ENCODE measurements at places on chromosomes 12 and 14. TPM values are rescaled to one million over a fixed set of nuclear protein-coding genes. Genes with fewer than 3 reads are reported as not detected.
A peak's percentile ranks its signal among the peaks of the same experiment; 100 is the strongest.

DNA sequence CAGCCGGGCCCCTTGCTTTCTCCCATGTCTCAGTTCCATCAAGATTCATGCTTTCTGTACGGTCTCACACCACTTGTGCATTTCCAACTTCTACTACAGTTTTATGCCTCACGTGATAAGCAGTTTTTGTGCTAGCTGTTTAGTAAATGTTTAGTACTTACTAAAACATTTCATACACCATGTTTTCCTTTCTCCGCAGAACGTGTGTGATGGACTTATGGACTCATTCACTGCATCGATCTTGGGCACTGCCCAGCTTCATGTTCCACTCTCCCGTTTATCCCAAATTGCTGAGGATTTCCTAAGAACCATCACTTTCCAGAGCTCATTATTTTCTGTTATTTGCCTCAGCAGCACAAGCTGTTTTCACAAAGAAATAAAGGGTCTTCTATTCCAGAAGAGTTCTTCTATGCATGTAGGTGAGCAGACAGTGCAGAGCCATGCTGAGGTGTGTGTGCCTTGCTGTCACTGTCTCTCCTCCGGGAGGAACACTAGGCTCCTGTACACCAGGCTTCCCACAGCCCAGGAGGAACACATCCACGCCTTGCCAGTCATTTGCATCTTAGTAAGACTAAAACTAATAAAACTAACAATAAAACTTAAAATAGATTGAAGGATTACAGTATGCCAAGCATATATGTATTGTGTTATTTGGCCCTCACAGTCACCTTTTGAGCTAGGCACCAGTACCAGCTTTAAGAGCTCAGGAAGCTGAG lies 90.3 kb upstream of the EEA1 start:
- no peak for ATAC-seq

DNA sequence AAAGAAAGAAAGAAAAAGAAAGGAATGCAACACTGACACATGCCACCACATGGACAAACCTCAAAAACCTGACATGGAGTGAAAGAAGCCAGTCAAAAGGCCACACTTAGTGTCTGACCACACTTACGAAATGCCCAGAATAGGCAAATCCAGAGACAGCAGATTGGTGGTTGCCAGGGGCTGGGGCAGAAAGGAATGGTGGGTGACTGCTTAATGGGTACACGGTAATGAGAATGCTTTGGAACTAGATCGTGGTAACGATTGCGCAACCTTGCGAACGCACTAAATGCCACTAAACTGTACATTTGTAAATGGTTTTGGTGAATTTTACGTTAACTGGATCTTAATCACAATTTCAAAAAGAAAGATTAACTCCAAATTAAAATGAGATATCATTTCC lies 39.5 kb downstream of the SCARB1 start:
- no peak for ATAC-seq

DNA sequence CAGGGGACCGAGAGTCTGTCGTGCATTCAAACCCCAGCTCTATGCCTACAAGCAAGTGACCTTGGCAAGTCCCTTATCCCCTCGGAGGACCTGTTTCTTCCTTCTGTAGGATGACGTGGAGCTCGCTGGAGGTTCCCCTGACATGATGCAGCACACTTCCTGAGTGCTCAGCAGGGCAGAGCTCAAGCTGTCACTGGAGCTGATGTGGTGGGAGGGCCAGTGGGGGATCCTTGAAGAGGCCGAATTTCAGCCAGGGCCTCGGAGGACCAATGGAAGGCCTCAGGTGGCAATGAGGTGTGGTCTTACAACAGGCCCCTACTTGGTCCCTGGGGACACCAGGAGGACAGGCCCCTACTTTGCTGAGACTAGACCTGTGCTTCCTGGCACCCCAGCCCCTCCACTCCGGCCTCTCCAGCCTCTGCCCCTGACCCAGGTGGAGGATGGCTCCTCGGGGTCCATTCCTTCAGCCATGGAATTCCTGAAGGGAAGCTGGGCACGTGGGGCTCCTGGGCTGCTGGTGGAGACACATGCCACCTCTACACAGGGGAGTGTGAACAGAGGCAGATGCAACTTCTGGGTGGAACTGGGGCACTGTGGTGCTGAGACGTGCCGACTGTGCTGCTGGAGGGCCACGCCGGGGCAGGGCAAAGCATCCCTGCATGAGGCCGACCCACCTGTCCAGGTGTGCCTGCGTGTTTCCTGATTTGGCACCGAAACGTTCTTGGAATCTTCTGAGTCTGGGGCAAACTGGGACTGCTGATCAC lies 18.7 kb upstream of the KIF26A start:
- peak; percentile 16 for ATAC-seq

- ATAC-seq, result no peak
Observed at GRCh38 chr14:30798961-30799360, 75.4 kb upstream of the COCH start.

DNA sequence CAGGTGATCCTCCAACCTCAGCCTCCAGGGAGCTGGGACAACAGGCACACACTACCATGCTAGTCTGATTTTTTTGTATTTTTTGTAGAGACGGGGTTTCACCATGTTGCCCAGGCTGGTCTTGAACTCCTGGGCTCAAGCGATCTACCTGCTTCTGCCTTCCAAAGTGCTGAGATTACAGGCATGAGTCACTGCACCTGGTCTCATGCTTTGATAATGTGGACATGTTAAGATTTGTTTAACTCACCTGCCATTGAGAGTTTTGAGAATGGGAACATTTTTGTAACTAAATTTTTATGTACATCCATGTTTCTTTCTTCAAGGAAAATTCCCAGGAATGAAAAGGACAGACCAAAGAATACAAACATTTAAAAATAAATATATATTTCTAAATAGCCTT lies 121.2 kb downstream of the MIPOL1 start:
- ATAC-seq, result no peak

DNA sequence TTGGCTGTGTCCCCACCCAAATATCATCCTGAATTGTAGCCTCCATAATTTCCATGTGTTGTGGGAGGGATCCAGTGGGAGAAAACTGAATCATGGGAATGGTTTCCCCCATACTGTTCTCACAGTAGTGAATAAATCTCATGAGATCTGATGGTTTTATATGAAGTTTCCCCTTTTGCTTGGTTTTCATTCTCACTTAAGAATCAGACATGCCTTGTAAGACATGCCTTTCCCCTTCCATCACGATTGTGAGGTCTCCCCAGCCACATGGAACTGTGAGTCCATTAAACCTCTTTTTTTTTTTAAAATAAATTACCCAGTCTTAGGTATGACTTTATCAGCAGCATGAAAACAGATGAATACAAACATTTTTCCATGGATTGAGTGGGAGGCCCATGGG lies 652.9 kb downstream of the ETNK1 start:
- ATAC-seq, result no peak

The TMTC2 gene
- 37.5 TPM for total RNA-seq

The SERPINA9 gene
- 0.44 TPM for total RNA-seq

The DAO gene
- 0.75 TPM for total RNA-seq

The TMEM116 gene
- 22.9 TPM for total RNA-seq

The SPRYD3 gene
- total RNA-seq, result 40.1 TPM
